ENCODE measurements at places on chromosomes 7 and 10.

- DNase-seq = no peak
These were observed 38.6 kb downstream of the ZNF25 start for GRCh38 chr10:37937864-37938263.

DNA sequence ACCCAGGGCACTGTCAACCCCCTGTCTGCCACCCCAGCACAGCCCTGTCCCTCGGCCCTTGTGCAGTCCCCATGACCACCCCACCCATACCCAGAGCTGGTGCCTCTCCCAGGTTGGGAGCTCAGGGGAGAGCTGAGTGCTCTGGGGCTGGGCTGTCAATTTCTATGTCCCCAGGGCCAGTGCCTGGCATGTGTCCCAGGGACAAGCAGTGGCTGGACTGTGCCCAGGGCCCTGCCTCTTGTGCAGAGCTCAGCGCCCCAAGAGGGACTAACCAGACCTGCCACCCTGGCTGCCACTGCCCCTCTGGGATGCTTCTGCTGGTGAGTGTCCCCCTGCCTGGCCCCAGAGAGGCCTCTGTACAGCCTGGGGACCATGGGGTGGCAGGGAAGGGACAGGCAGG lies 29.0 kb upstream of the ZNF862 start:
- DNase-seq = no peak

DNA sequence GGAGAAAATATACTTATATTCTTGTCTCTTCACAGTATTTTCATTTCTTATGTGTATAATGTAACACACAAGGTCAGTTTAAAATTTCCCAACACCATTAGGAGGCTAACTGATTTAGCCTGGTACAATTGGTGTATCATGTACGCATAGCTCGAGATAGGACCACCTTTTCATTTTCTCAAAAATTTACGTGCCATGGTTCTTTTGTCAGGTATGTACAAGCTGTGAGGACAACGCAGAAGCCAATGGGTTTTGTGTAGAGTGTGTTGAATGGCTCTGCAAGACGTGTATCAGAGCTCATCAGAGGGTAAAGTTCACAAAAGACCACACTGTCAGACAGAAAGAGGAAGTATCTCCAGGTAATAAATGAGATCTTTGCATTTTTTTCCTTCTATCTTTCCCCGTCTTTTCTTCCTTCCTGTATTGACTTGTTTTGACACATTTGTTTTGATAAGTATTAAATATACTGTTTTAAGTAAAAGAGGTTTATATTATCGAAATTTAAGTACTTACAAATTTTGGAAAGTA lies 55.0 kb downstream of the TRIM24 start:
- no peak for DNase-seq

GRCh38 chr10:123995461-123996131 lies 97.8 kb downstream of the CHST15 start:
- no peak for DNase-seq

- no peak for DNase-seq
These were observed 113.4 kb downstream of the DIP2C start for GRCh38 chr10:576130-576465.

DNA sequence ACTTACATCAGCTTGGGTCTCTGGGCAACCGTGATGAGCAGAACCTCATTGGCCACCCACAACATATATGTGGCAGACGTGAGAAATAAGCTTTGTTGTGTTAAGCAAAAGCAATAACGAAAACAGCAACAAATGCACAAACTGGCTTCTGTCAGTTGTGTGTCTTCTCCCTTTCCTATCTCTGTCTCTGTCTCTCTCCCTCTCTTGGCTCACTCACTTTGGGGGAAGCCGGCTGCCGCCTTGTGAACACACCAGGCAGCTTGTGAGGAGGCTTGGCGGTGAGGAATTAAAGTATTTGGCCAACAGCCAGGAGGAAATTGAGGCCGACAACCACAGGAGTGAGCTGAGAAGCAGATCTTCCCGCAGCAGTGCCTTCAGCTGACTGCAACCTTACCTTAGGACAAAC lies 21.9 kb upstream of the CDCA7L start:
- no peak for DNase-seq

DNA sequence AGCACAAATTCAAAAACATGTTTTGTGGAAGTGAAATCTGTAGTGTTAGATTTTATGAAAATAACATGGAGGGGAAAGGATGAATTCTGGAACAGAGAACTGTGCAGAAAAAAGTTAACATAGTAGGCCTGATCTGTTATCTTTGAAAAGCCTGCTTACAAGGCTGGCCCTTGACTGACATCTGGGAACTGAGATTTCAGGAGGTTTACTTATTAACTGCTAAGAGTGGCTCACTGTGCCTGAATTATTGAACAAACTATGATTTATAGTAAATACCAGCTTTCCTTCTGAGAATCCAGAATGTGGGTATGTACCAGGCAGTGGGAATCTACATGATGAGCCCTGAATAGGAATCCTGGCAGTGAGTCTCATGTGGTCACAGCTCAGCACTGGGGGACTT lies 30.5 kb downstream of the NSUN6 start:
- DNase-seq = no peak
